Ureter (tissue), 1 donor: ENCODE measurements at places on chromosomes 7 and 10. TPM values are rescaled to one million over a fixed set of nuclear protein-coding genes. Genes with fewer than 3 reads are reported as not detected.

DNA sequence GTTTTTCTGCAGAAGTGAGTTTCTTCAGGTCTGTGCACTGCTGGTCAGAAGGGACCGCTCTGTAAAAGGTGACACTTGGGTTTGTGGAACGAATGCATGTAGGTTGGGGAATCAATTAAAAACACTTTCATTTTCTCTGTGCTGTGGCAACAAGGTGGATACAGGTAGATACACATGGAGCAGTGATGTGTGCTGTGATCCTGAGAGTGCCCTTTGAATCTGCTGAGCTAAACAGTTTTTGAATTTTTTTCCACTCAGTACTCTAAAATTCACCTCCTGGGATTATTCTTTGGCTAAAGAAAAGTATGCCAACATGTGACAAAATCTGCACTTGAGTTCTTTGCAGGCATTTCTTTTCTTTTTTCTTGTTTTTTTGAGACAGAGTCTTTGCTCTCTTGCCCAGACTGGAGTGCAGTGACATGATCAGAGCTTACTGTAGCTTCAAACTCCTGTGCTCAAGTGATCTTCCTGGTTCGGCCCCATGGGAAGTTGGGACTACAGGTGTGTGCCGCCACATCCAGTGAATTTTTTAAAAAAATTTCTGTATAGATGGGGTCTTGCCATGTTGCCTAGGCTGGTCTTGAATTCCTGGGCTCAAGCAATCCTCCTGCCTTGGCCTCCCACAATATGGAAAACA is 338.9 kb downstream of the EXOC4 start:
- no peak for DNase-seq

- no peak for DNase-seq
Observed at GRCh38 chr10:119996944-119997343, 104.4 kb downstream of the SEC23IP start.

- no peak for DNase-seq
Observed at GRCh38 chr10:45197816-45198485, 117.5 kb downstream of the OR13A1 start.

GRCh38 chr10:97154162-97154561 is 31.6 kb downstream of the SLIT1 start:
- DNase-seq: no peak

The ARHGAP21 gene
- total RNA-seq: 90.7 TPM

The NSUN5 gene
- total RNA-seq: 23.8 TPM
